ENCODE measurements at places on chromosomes 2 and 18.

DNA sequence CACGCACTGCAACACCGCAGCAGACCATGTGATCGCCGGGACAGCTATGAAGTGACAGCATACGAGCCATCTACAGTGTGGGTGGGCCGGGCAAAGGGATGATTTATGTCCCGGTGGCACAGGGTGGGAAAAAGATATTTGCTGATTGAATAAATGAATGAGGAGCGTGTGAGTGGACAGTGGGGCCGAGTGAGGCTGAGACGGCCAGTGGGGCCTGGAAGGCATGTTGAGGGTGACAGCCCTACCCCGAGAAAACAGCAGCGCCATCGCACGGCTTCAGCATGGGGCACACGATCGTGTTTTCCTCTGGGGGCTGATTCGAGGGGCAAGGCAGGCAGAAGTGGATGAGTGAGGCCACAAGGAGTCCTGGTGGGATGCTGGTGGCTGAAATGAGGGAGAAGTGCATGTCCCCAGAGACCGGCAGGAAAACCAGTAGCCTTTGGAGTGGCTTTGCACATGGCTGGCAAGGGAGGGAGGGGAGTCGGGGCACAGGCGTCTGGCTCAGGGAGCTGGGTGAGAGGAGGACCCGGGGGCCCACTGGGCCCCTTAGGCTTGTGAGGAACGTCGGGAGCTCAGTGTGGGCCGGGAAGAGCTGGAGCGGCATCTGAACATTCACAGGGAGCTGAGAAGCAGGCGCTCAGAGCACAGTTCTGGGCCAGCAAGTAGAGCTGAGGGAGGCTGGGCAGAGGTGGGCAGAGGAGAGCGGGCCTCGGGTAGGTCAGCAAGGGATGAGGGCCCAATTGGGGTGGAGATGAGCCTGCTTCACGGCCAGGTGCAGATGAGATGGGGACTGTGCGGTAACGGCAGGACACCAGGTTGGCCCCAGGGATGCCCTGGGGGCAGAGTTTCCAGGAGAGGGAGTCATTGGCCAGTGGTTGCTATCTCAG lies 32.1 kb upstream of the MAL start:
- no peak for DNase-seq

- DNase-seq, result no peak
Measured at GRCh38 chr2:4695281-4695861, 992.0 kb downstream of the DCDC2C start.

- DNase-seq, result peak; percentile 23
Measured at GRCh38 chr18:48049757-48050156, 119.3 kb upstream of the SMAD2 start.

DNA sequence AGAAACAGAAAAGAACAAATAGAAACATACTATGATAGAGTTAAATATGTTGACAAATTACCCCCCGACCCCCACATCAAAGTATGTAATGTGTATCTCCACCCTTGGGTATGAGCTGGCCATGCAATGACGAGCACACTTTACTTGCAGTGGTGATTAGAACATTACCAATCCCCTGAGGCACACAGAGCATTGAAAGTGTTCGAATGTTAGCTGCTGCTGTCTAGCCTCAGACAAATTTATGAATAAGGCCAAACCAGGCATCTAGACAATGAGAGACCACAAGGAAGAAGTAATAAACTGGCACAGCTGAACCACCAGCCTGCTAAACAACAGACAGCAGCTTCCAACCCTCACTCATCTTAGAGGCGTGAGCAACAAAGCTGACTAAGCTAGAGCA lies 380.5 kb downstream of the DSEL start:
- peak; percentile 27 for DNase-seq

DNA sequence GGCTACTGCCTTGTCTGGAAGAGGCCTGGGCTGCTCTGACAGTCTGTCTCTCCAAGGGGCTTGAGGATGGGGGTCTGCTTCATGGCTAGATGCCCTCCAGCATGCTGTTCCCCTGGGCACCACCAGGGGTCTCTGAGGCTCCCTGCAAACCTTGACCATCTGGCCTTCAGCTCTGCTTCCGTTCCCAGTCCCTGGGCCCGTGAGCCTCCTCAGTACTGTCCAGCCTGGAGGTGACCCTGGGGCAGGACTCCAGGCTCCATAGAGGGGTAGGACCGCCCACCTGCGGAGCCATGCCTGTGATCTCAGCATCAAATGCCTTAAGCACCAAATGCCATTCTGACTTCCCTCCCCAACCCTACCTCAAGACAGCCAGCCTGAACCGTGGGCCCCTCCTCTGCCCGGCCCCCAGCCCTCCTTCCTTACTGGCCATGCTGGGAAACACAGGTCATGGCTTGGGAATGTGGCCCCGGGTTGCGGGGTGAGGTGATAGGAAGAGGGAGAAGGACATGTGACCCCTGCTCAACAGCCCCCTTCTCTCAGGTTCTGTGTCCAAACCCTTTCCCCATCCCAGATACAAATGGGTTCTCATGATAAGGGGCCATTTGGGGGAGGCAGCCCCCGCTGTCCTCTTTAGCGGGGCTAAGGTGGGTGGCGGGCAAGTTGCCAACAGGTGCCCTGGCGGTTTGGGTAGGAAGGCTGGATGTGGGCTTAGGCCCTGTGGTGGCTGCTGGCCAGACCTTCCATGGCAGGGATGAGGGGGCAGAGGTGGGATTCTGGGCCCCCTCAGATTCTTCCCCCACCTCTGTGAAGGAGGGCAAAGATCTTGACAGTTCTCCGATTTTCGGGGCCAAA lies 25.0 kb downstream of the SPEG start:
- peak; percentile 30 for DNase-seq

GRCh38 chr2:28471214-28471613 lies 24.6 kb upstream of the PLB1 start:
- DNase-seq, result no peak

- DNase-seq, result no peak
Measured at GRCh38 chr2:27306136-27306535, 2.1 kb downstream of the UCN start.

GRCh38 chr2:84847326-84848050 lies 33.4 kb downstream of the TRABD2A start:
- DNase-seq, result peak; percentile 20
